Karpas-422 (cell line): ENCODE measurements at places on chromosomes 6 and 20. TPM values are rescaled to one million over a fixed set of nuclear protein-coding genes. Genes with fewer than 3 reads are reported as not detected.

Gene TBPL1
- total RNA-seq: 45.6 and 161 TPM in 2 replicates

Gene LTA
- 71.1 and 128 TPM in 2 replicates for total RNA-seq

Gene KCNK16
- not detected in 2 replicates for total RNA-seq

Gene TUBB2A
- 0.51 TPM in 1 of 2 replicates, not detected in the other for total RNA-seq

Gene EPHA7
- total RNA-seq: not detected in 2 replicates

Gene IRAK1BP1
- 10.1 and 16.5 TPM in 2 replicates for total RNA-seq

Gene TMEM74B
- total RNA-seq: not detected in 2 replicates

Gene KCNB1
- not detected in 2 replicates for total RNA-seq

Gene LY6G6F
- total RNA-seq: not detected in 2 replicates

Gene NKAPL
- 0.11 TPM in 1 of 2 replicates, not detected in the other for total RNA-seq

Gene TNFRSF21
- total RNA-seq: 0.04 and 0.07 TPM in 2 replicates

Gene FLRT3
- not detected in 2 replicates for total RNA-seq

Gene HLA-C
- total RNA-seq: 317 and 613 TPM in 2 replicates

Gene MLN
- total RNA-seq: not detected in 2 replicates

Gene HLA-DQB1
- total RNA-seq: 79.1 and 126 TPM in 2 replicates
